Sigmoid colon (tissue), 7 donors: ENCODE measurements at places on chromosomes 16 and 17.

DNA sequence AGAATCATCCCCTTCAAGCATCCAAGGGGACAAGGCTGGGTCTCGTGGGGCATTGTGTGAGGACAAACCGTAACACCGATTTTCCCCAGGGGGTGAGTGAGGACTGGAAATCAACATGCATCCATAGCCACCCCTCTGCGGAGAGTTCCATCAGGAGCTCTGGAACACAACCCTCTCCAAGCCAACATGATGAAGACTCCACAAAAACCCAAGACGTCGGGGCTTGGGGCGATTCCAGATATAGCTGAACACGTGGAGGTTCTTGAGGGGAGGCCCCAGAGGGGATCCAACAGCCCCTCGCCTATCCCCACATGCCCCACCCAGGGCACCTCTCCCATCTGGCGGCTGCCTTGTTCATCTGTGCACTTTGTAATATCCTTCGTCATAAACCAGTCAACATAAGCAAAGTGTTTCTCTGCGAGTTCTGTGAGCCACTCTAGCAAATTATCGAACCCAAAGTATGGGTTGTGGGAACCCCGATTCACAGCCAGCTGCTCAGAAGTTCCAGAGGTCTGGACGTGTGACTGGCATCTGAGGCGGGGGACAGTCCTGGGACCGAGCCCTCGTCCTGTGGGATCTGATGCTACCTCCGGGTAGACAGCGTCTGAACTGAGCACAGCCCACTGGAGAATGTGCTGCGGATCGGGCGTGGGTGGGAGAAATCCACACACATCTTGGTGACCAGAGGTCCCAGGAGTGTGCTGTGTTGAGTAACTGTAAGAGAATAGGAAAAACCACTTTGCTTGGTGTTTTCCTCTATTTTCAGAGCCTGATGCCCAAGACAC is 55.5 kb downstream of the RPH3AL start:
- DNase-seq: peak; percentile 52

DNA sequence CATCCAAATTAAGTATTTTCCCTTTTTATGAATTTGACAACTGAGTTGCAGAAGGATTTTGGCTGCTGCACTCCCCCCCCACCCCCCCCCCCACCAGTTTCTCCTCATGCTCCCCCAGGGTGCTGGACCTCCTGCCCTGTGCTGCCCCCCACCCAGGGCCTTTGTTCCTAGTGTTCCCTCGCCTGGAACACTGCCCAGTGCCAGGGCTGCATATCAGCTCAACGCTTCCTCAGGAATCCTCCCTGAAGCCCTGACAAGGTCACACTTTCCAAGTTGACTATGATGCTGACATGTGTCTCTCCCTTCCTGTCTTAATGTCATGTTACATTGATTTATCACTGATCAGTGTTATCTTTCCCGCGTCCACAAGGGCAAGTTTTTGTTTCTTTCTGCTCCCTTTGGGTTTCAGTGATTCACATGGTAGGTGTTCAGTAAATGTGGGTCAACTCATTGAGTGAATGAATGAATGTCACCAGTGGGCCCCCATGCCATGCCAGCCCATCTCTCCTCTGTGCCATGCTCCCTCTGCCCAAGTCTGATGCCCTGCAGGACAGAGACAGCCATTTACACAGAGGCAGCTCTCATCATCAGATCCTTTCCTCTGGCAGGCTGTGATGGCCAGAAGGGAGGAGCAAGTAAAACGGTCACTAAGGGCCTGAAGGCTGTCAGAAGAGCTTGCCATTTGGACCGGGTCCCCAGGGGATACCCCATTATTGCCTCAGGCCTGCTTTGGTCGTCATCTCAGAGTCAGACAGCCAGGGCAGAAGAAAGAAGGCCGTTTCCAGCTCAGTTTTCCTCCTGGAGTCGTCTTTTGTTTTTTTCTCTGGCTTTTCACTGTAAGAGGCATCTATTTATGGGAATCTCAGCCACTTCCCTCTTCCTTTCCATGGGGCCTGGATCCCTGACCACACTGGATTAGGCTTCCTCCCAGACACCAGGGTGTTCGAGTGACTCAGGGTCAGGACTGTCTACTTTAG is 386.2 kb downstream of the SNX29 start:
- peak; percentile 75 for DNase-seq

DNA sequence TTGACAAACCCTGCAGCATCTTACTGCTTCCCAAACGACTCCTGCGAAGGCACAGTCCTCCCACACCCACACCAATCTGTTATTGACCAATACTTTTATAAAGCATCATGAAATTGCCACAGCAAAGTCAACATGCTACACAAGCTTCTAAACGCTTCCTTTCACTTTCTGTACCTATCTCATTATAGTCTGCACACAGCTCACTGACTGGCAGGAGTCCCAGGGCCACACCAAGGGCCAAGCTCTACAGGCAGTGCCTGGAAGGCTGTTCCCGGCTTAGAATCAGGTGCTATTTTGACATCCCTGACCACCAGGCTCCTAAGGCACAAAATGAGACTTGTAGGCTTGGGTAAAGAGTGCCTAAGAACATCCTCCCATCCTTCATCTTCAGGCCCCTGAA is 39.5 kb downstream of the USP7 start:
- no peak for DNase-seq

GRCh38 chr17:3754458-3755334 is 31.0 kb downstream of the HASPIN start:
- no peak for DNase-seq

DNA sequence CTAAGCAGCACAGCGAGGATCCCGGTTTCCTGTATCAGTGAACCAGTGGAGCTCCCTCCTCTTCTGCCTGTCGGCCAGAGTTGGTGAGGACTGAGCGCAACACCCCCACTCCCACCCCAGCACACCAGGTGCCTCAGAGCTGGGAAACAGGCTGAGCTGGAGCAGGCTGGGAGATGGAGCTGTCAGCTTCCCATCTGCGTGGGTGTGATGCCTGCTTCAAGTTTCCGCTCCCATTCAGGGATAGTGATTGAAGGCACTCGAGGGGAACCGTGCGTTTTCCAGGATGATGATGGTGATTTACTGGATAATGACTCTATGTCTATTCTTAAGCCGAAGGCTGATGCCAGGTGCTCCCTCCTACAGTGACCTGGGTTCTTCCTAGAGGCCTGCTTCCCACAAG is 144.5 kb downstream of the TMEM132E start:
- no peak for DNase-seq

- DNase-seq: peak; percentile 60
Measured at GRCh38 chr17:9217151-9218056, 196.1 kb downstream of the NTN1 start.

DNA sequence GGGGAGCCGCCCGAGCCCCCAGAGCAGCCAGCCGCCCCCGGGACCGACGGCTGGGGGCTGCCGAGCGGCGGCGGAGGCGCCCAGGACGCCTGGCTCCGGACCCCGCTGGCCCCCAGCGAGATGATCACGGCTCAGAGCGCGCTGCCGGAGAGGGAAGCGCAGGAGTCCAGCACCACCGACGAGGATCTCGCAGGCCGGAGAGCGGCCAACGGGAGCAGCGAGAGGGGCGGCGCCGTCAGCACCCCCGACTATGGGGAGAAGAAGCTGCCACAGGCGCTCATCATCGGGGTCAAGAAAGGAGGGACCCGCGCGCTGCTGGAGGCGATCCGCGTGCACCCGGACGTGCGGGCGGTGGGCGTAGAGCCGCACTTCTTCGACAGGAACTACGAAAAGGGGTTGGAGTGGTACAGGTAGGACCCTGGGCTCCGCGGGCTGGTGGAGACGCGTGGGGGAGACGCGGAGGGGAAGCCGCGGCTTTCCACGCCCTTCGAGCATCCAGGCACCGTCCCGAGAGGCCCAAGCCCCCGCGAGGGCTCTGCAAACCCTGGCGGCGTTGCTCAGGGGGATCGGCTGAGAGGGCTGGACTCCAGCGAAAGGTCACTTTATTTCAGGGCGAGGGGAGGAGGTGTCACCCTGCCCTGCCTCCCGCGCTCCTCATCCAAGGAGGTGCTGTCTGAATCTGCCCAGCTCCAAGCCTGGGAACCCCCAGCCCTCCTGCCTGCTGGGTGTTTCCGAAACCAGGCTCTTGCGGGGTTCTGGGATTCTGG is 1.2 kb downstream of the HS3ST4 start:
- DNase-seq: no peak

- DNase-seq: no peak
Measured at GRCh38 chr16:80968386-80969113, 38.1 kb downstream of the CMC2 start.

DNA sequence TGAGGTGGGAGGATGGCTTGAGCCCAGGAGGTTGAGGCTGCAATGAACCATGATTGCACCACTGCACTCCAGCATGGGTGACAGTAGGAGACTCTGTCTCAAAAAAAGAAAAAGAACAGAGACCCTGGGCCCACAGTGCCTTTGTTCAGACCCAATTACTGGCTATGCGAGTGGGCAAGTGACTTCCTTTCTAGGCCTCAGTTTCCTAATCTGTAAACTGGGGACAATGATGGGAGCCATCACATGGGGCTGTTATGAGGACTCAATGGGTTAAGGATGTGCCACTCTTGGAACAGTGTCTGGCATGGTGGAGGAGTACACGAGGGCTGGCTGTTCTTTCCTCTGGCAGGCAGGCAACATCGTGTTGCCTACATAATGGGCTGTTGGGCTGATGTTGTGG is 47.3 kb upstream of the NDRG4 start:
- DNase-seq: no peak

DNA sequence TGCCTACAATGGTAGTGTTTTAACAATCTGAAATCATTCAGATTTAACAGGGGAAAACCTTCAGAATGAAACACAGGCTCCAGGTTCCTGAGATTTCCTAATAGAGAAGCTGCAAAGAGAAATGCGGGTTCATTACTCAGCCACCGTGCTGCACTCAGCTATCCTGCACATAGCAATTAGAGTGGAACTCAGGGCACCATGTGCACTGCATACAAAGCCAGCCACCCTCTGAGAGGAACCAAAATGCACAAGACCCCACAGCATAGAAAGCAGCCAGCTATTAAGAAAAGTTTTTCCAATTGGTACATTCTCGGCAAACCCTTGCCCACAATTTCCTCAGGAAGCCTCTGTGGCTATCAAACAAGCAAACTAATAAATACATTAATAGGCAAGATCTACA is 37.4 kb downstream of the TOM1L2 start:
- no peak for DNase-seq

GRCh38 chr16:81522108-81522701 is 77.6 kb downstream of the CMIP start:
- no peak for DNase-seq

DNA sequence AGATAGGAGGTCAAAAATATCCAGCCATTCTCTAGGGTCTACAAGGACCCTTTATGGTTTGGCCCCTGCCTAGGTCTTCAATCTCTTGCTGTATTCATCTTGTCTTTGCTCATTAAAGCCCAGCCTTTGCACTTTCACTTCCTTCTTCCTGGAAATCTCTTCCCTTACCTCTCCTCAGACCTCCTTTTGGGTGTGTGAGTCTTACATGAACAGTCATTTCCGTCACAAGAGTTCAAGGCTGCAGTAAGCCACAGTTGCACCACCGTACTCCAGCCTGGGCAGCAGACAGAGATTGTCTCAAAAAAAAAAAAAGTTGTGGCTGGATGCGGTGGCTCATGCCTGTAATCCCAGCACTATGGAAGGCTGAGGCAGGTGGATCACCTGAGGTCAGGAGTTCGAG is 6.0 kb upstream of the ATP1B2 start:
- no peak for DNase-seq

GRCh38 chr17:245611-246010 is 64.2 kb upstream of the DOC2B start:
- DNase-seq: peak; percentile 62

GRCh38 chr16:12459391-12460063 is 344.2 kb downstream of the CPPED1 start:
- DNase-seq: peak; percentile 75

- DNase-seq: no peak
Measured at GRCh38 chr17:79473876-79474440, 136.9 kb downstream of the RBFOX3 start.
